Smooth muscle cell of bladder (primary cell): ENCODE measurements at places on chromosomes 2 and 18. TPM values are rescaled to one million over a fixed set of nuclear protein-coding genes. Genes with fewer than 3 reads are reported as not detected.

The SGPP2 gene
- not detected in 2 replicates for total RNA-seq

The LYG2 gene
- total RNA-seq, result not detected in 2 replicates

The AMER3 gene
- total RNA-seq, result not detected in 2 replicates

The CABLES1 gene
- 9.4 and 17.5 TPM in 2 replicates for total RNA-seq

The FAM98A gene
- total RNA-seq, result 17.8 and 24.0 TPM in 2 replicates

The ERICH2 gene
- total RNA-seq, result 1.2 and 1.3 TPM in 2 replicates

The SLC14A1 gene
- total RNA-seq, result 27.6 and 39.7 TPM in 2 replicates

The DYNAP gene
- not detected in 2 replicates for total RNA-seq

The CHAC2 gene
- 1.1 and 1.3 TPM in 2 replicates for total RNA-seq

The TM4SF20 gene
- total RNA-seq, result under 0.01 and 0.09 TPM in 2 replicates

The CRYBA2 gene
- not detected in 2 replicates for total RNA-seq

The SAG gene
- not detected in 2 replicates for total RNA-seq

The G6PC2 gene
- not detected in 2 replicates for total RNA-seq

The POMC gene
- 0.57 and 2.8 TPM in 2 replicates for total RNA-seq

The RAX gene
- total RNA-seq, result not detected in 2 replicates

The TCF23 gene
- total RNA-seq, result not detected in 2 replicates

The CFAP53 gene
- 0.71 and 0.74 TPM in 2 replicates for total RNA-seq

The FSIP2 gene
- under 0.01 TPM in 2 replicates for total RNA-seq

The HAUS1 gene
- total RNA-seq, result 19.9 and 21.1 TPM in 2 replicates

The PRSS56 gene
- not detected in 2 replicates for total RNA-seq

The PGAP1 gene
- total RNA-seq, result 4.1 and 4.7 TPM in 2 replicates

The GREB1 gene
- 1.3 and 2.1 TPM in 2 replicates for total RNA-seq

The PARD3B gene
- 16.5 and 19.1 TPM in 2 replicates for total RNA-seq

The LYPD6 gene
- total RNA-seq, result 0.18 and 0.57 TPM in 2 replicates

The FTCDNL1 gene
- total RNA-seq, result 0.92 and 1.00 TPM in 2 replicates

The CDH2 gene
- 33.7 and 72.4 TPM in 2 replicates for total RNA-seq

The CELF4 gene
- 0.09 TPM in 1 of 2 replicates, not detected in the other for total RNA-seq

The NPHP1 gene
- 4.7 and 6.9 TPM in 2 replicates for total RNA-seq

The FOXD4L1 gene
- total RNA-seq, result under 0.01 and 0.09 TPM in 2 replicates
